ENCODE measurements at places on chromosomes 1 and 21.
A peak's percentile ranks its signal among the peaks of the same experiment; 100 is the strongest.

GRCh38 chr1:54721719-54722118 is 6.1 kb downstream of the TTC4 start:
- no peak for DNase-seq

- DNase-seq, result no peak
Measured at GRCh38 chr1:215118081-215118480, 35.5 kb downstream of the KCNK2 start.

DNA sequence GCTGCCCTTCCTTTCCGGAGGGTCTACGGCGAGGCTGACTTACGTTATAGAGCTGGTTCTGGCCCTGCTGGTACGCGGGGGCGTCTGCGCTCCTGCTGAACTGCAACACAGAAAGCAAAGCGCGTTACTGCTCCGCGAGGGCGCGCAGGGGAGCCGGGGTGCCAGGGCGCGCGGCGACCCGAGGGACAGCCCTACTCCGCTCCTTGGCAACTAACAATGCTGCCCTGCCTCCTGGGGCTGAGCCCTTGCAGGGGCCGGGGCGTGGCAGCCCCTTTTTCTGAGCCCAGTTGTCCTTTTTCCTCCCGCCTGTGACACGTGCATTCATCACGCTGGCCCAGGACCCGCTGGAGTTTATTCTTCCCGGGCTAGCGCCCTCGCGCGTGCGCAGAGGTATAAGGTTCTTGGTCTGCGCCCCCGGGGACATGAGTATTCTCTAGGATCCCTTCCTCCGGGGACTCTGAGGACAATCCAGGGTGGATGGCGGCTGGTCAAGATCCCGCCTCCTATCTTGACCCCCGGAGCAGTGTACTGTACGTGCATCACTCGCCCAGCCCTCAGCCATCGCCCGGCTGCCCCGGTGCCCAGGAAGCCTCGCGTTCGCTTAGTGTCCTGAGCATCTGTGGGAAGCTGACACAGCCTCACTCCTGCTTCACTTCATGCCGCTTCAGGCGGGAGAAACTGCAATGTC is 78.9 kb downstream of the CD247 start:
- peak; percentile 46 for DNase-seq

- DNase-seq, result no peak
Measured at GRCh38 chr1:179770887-179771502, 27.9 kb downstream of the FAM163A start.

DNA sequence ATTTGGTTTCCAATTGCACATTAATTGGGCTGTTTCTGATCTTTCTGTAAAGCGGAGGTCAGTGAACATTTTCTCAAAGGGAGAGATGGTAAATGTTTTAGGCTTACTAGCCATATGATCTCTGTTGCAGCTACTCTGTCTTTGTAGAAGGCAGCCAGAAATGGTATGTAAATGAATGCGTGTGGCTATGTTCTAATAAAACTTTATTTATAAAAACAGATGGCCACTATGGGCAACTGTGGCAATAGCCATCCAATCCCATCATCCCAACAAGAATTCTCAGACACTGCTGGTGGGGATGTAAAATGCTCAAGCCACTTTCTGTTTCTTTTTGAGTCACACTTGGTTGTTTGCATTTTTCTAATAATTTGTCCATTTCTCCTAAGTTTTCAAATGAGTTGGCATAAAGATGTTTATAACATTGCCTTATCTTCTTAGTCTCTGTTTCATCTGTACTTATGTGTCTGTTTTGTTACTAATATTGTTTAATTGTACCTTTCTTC is 448.8 kb upstream of the VAMP3 start:
- peak; percentile 30 for DNase-seq

GRCh38 chr1:213335084-213335483 is 284.0 kb downstream of the RPS6KC1 start:
- DNase-seq, result no peak

DNA sequence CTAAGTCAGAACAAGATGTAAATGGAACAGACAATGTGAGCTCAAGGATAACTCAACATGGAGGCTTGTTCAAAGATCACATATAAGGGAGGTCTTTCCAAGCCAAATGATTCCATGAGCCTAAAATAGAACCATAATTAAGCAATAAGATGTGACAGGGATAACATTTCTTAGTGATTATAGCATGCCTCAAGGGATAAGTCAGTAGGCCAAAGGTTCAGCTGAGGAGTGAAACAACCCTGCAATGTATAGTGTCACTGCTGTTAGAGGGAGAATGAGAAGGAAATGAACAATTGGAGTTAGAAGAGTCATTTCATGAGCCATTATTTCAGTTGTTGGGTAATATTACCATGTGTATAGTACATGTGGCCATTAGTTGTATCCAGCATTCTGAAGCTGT is 25.0 kb downstream of the GORAB start:
- peak; percentile 74 for DNase-seq

DNA sequence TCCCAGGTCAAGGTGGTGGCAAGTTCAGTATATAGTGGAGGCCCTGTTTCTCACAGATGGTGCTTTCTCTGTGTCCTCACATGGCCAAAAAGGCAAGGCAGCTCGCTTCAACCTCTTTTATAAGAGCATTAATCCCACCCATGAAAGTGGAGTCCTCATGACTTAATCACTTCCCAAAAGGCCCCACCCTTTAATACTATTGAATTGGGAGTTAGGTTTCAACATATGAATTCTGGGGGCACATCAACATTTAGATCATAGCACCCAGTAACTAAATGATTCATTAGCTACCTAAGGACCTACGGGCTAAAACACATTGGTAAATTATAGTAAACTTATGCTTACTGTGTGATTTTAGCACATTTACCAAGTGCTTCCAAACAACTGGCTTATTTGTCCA is 317.9 kb downstream of the LTN1 start:
- no peak for DNase-seq

- DNase-seq, result no peak
Measured at GRCh38 chr21:14762327-14762726, 216.2 kb upstream of the SAMSN1 start.

DNA sequence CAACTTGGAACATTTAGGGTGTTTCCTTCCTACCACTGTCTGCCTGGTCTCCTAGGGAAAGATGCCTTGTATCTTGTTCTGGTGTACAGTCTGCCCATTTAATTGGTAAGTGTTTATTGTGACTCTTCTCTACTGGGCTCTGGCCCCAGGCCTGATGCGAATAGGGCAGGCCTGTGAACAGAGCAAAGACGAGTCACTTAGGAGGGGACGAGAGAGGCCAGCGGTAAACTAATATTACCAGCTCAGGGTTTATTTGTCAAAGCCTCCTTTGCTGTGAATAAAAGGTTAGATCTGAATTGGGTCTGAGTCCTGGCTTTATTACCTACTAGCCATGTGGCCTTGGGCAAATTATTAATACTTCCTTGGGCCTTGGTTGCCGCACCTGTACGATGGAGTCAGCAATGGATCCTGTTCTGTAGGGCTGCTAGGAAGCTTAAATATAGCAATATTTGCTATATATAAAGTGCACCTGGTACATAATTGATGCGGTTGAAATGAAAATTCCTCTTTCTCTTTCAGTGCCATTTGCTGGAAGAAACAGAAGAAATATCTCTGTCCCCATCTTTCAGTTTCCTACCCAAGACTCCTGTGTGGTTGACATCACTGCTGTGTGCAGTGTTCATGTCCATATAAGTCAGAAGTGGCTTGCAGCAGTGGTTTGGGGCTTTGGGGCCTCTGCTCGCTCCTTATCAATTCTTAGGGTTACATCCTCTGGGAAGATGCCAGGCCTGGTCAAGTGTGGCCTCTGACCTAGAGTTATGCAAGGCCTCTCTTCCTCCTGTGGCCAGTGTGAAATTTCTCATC is 32.4 kb downstream of the MAPKAPK2 start:
- no peak for DNase-seq

DNA sequence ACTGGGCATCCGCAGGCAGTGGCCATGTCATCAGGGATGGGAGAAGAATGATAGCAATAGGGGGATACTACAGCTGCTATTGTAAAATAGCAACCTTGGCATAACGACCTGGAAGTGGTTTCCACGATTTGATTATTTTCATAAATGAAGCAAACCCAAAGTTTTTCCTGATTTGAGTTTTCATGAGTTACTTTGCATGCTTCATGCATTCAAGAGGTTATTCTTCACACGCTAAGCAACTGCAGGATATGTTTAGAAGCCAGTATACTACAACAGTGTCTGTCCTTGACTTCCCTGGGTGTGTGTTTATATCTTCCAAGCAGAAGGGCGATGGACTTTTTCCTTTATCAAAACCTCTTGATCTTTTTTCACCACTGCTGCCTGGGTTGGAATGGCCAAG is 281.1 kb upstream of the DUSP10 start:
- no peak for DNase-seq

- DNase-seq, result no peak
Measured at GRCh38 chr1:28813931-28814465, 2.0 kb downstream of the OPRD1 start.

- DNase-seq, result no peak
Measured at GRCh38 chr1:162976628-162977027, 92.5 kb upstream of the RGS4 start.

- DNase-seq, result no peak
Measured at GRCh38 chr1:38293567-38293966, 247.0 kb upstream of the POU3F1 start.

- no peak for DNase-seq
Measured at GRCh38 chr1:44250068-44250781, 37.0 kb downstream of the DMAP1 start.

DNA sequence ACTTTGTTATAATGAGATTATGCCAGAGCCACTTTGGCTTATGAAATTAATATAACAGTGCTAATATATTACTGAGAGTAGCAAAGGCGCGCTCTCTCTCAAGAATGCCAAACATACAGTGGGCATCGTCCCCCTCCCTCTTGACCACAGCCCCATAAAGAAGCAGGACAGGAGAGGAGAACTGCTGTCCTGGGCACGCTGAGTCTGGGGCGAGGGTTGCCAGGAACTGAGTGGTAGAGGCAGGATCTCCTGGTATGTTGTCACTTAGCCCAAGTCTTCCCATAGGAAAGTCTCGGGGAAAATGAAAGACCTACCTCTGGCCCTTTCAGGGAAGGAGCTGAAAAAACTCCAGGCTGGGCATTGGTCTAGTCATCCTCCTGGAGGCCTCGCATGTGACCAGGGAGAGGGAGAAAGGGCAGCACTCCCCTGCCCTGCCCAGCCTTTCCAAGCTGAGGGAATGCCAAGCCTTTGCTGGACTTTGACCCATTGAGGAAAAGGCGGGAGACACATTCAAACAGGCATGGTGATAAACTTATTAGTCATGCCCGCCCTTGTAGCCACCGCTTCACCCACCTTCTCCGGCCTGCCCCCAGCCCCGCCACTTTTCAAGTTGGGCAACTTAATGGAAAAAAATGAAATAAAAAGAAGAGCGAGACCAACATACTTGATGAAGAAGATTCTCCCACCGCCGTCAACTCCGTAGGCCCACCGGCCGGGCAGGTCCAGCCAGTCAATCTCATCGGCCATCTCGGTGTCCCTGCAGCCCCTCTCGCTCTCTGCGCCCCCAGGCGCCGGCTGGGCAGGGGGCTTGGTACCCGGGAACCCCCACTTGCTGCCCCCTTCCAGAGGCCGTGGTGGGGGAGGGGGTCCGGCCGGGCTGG is 17.4 kb upstream of the PLEKHA6 start:
- no peak for DNase-seq

DNA sequence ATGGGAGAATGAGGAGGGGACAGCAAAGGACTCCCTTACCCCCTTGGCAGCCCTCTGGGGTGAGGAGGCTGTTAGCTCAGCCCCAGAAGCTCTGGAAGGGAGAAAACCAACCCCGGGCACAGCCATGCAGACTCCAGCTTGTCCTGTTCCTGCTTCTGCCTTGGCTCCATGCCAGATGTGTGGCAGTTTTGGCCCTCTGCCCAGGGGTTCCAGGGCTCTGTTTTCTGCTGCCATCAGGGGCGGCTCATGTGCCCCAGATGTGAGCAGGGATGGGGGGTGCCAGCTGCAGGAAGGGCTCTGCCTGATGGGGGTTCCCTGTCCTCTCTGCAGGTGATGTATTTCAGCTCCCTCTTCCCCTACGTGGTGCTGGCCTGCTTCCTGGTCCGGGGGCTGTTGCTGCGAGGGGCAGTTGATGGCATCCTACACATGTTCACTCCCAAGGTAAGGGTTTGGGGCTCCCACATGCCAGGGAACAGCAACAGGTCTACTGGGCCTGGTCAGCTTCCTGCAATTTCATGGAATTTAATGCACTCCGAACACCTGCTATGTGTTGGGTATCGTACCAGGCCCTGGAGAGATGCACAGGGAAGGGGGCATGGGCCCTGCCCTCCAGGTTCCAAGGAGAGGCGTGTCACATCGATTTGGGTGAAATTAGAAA is 26.1 kb downstream of the SLC6A17 start:
- DNase-seq, result peak; percentile 19

- peak; percentile 70 for DNase-seq
Measured at GRCh38 chr1:108125312-108126138, 74.6 kb downstream of the SLC25A24 start.

Data from fibroblast of skin of back (primary cell).